Activated CD4-positive, alpha-beta T cell treated with anti-CD3 and anti-CD28 coated beads for 4 hours (primary cell): ENCODE measurements at places on chromosomes 1 and 21.

DNA sequence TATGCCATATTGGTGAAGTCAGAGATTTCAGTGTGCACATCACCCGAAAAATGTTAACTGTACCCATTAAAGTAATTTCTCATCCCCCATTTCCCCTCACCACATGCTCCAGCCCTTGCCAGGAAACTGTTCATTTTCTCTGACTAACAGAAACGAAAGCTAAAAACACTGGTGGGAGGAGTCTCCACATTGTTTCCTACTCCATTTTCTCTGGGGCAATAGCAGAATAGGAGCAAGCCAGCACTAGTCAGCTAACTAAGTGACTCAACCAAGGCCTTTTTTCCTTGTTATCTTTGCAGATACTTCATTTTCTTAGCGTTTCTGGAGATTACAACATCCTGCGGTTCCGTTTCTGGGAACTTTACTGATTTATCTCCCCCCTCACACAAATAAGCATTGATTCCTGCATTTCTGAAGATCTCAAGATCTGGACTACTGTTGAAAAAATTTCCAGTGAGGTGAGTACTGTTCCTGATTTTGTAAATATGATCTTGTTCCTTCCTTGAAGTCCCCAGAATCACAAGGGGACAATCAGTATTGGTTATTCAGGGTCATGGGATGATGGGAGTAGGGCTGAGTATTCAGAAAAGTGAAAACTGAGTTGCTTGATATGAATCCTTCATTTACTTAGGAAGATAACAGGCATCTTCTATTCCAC is at the start of gene IFI16:
TSS of gene IFI16 (plus strand) at position 204 of the 658 bp plus-strand sequence. CDS start 4,774 bp downstream, outside the sequence.
- peak; percentile 67 for DNase-seq

GRCh38 chr1:38541223-38541622 is 318.3 kb downstream of the RRAGC start:
- DNase-seq: no peak

DNA sequence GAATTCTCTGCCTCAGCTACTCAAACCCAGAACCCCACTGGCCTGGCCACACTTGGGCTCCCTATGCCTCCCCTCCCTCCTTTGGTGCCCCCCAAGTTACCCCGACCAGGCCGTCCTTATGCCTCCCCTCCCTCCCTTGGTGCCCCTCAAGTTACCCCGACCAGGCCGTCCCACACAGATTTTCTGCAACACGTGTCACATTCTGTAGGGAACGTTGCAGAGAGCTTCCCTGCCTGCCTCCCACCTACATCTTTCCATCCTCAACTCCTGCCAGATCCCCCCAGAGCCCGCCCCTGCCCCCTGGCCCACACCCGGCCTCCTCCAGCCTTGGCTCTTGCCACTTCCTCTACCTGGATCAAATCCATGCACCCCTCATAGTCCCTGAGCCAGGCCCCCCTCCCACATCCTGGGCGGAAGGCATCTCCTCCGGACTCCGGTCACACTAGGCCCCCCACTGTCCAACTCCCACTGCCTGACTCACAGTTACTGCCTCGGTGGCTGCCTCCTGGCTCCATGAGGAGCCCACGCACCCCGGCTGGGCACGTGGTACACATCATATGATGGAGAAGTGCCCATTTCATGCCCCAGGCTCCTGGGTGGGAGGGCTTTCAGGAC is 41.2 kb downstream of the KCNAB2 start:
- DNase-seq: no peak

- no peak for DNase-seq
These were observed 98.0 kb downstream of the WDR4 start for GRCh38 chr21:42781150-42781970.

- DNase-seq: no peak
These were observed 356.0 kb downstream of the S1PR1 start for GRCh38 chr1:101592845-101593244.

DNA sequence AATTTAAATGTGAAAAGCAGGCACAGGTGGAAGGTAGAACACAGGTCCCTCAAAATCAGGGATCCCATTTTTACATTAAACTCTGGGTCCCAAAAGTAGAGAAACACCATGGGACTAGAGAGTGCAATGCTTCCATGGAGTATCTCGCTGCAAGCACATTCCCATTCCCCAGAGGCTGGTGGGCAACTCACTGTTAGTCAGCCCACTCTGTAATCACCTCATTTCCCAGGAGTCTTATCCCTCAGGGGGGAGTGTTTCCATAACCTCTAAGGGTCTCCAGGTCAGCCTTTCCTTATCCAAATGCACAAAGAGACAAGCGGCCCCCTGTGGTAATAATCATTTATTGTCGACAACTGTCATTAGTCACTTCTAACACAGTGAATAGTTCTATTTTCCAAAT is 490.1 kb upstream of the LRRC7 start:
- no peak for DNase-seq

- no peak for DNase-seq
These were observed 22.6 kb upstream of the FCGR2A start for GRCh38 chr1:161482610-161483009.

DNA sequence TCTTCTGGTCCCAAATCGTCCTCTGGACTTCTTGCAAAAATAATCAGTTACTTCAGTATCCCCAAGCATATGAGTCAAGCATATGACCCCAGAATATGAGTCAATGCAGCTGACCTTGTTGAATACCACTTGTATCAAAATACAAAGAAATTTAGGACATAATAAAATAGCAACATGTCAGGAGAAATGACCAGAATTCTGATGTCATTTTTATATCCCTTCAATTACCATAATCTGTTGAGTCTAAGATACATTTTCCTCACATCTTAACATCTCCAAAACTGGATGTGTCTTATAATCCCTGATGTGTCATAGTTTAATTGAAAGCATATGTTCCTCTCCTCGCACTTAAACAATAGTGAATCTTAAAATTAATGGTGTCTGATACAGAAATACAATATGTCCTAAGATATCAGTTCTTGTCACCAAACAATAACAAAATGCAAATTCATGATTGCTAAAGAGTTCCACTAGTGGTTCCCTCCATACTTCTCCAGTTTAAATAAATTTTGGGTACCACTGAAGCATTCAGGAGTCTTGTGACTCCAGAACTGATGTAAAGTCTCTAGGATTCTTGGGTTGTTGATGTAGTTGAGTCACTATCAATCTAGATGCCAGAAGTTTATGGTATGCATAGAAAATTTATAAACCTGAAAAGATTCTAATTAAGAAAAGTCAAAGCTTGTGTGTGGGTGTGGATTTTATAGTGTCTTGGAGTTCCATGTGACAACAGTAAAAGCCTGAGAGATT is 41.8 kb downstream of the KIFAP3 start:
- DNase-seq: no peak

DNA sequence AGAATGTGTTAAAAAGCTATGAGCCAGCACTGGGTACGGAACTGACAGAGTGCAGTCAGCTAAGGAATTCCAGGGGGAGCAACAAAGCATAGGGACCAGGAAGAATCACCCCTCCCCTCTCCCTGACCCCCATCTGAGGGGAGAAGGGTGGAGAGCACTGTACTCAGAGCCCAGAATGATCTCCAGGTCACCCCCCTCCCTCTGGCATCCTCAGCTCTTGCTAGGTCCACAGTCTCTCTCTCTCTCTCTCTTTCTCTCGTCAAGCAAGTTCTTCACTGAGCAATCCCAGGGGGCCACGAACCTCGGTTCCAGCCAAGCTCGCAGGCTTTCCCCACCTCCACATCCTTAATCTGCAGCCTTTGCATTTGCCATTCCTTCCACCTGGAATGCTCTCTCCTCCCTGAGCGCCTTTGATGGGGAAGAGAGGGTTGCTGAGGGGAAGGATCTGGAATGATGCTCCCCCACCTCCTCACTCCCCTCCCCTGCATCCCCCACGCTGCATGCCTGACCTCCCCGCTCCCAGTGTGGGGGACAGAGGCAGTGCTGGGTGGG is 6.7 kb upstream of the WASF2 start:
- DNase-seq: no peak

GRCh38 chr1:208600456-208601190 is 356.4 kb upstream of the PLXNA2 start:
- no peak for DNase-seq

DNA sequence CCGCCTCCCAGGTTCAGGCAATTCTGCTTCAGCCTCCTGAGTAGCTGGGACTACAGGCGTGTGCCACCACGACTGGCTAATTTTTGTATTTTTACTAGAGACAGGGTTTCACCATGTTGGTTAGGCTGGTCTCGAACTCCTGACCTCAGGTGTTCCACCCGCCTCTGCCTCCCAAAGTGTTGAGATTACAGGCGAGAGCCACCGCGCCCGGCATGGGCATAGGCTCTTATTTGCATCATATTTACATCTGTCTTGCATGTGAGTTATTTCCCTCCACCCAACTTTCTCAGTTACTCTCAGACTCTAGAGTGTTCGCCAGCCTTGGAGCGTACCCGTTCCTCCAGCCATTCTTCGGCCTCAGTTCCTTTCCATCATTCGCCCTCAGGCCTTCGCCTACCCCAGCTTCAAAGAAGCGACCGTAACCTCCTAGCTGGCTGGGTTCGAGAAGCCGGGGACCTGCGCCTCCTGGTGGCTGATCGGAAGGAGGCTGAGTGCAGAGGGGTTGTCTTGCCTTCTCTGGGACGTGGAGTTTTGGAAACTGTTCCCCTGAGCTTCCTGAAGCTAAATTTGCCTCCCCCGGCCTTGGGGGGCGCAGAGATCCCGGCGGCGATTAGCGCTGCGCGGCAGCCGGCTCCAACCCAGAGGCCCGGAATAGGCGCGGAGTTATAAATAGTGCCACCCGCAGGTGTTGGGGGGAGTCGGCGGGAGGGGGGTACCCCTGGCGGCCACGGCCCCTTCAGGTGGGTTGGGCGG is 3.6 kb upstream of the ZBTB7B start:
- peak; percentile 71 for DNase-seq

GRCh38 chr1:205949753-205950152 is 6.5 kb upstream of the SLC26A9 start:
- DNase-seq: no peak

DNA sequence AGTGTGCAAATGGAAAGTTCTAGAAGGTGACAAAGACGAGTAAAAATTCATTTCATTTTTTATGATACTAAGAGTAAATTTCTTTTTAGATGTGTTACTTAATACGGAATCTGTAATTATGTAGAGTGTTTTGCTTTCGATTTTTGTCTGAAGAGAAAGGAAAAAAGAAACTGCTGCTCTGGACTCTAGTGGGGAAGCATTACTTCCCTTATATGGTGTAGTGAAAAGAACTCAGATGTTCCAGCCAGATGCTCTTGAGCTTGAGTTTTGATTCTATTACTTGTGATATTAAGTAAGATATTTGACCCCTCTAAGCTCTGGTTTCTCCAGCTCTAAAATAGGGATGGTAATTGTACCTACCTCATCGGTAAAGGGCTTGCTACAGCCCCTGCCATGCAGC is 12.2 kb upstream of the GPR161 start:
- DNase-seq: no peak

GRCh38 chr1:192581131-192581927 is 5.8 kb downstream of the RGS1 start:
- no peak for DNase-seq

DNA sequence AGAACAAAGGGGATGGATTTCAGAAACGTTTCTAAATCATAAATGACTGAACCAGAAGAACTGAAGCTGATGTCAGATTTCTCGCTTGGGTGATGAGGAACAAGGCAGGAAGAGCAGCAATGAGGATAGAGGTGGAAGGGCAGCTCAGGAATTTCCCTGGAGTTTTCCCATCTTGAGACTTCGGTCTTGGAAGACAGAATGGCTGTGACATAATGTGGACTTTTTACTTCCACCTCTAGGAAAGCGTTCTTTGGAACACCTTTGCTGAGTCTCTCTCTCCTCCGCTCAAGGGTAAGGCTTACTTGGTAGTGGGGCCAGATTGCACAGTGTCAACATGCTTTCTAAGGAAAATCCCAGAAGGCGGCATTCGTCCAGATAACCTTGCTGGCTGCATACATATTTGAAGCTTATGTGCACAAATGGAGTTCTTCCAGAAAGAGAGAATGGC is 36.6 kb downstream of the DEGS1 start:
- DNase-seq: no peak

GRCh38 chr1:234543442-234544086 is 64.6 kb upstream of the TARBP1 start:
- DNase-seq: no peak

DNA sequence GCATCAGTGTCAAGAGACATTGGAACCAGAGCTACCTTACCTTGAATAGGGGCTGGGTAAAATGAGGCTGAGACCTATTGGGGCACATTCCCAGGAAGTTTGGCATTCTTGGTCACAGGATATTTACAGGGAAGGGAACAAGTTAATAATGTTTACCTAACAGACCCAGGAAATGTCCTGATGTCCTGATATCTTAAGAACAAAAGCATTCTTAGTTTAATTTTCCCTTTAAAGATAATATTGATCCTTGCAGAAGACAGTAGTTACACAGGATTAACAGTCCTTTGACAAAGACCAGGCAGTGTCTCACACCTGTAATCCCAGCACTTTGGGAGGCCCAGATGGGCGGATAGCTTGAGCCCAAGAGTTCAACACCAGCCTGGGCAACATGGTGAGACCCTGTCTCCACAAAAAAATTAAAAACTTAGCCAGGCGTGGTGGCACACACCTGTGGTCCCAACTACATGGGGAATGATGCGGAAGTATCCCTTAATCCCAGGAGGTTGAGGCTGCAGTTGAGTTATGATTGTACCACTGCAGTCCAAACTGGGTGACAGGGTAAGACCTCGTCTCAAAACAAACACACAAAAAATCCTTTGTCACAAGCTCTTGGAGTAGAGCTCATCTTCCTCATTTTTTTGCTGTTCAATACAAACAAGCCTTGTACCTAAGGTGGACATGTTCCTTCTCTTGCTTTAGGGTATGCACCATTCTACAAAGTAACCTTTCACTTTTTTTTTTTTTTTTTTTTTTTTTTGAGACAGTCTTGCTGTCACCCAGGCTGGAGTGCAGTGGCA is 1.3 kb upstream of the TOMM20 start:
- no peak for DNase-seq

DNA sequence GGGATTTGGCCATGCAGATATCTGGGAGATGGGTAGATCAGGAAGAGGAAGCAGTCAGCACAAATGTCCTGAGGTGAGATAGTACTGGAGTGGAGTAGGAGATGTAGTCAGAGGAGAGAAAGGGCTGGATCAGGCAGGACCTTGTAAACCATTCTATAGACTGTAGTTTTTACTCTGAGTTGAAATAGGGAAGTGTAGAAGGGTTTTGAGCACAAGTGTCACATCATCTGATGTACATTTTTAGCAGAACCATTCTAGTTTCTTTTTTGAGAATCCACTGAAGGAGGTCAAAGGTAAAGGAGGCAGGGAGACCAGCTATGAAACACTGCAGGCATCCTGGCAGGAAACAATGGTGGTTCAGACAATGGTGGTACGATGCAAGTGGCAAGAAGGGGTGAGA is 194.6 kb upstream of the RRP15 start:
- DNase-seq: no peak
